Stimulated activated CD4-positive, alpha-beta T cell treated with anti-CD3 and anti-CD28 coated beads, Interleukin-2, amount 100 ng/mL, for 48 hours (primary cell): ENCODE measurements at places on chromosomes 16 and 17.

GRCh38 chr17:32849879-32850278 lies 27.0 kb downstream of the MYO1D start:
- no peak for DNase-seq

DNA sequence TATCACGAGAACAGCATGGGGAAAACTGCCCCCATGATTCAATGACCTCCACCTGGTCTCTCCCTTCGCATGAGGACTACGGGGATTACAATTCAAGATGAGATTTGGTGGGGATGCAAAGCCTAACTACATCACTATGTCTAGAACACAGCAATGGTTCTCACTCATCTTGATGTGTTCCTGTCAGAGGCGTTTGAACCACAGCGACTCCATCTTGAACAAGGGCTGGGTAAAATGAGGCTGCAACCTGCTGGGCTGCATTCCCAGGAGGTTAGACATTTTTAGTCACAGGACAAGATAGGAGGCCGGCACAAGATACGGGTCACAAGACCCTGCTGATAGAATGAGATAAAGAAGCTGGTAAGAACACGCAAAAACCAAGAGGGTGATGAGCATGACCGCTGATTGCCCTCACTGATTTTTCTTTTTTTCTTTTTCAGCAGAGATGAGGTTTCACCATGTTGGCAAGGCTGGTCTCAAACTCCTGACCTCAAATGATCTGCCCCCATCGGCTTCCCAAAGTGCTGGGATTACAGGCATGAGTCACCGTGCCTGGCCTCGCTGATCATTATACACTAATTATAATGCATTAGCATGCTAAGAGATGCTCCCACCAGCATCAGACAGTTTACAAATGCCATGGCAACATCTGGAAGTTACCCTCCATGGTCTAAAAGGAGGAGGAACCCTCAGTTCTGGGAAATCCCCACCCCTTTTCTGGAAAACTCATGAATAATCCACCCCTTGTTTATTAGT lies 3.0 kb upstream of the PPY start:
- no peak for DNase-seq

DNA sequence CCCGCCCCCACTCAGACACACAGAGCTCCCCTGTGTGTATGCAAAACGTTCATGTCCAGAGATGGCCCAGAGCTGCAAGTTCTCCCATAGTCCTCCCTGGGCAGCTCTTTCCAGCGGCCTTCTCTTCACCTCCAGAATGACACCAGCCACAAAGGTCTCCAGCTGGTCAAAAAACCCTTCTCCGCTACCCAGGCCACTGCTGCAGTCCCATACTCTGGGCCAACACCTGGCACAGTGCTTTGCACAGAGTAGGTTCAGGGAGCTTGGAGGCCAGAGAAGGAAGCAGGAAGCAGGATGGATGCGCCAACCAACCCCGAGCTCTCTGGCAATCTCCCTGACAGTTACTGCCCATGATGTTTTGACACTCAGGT lies 1.1 kb upstream of the STAT5B start:
- DNase-seq, result no peak

GRCh38 chr17:42849031-42849430 lies 2.0 kb upstream of the AOC3 start:
- DNase-seq, result no peak

DNA sequence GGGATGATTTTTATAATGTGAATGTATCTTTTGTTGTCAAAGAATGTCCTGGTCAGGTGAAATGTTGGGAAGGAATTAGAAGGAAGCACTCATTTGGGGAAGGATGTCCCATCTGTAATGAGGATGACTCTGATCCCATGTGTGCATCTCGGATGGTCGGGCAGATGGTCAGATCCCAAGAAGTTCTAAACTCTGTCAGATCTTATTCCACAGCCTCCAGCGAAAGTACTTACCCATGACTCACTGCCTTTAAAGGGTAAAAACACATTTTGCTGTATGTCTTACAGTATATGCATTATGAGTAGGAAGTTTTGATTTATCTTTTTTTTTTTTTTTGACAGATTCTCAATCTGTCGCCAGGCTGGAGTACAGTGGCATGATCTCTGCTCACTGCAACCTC lies 548 bp upstream of the KRTAP4-11 start:
- DNase-seq, result no peak

DNA sequence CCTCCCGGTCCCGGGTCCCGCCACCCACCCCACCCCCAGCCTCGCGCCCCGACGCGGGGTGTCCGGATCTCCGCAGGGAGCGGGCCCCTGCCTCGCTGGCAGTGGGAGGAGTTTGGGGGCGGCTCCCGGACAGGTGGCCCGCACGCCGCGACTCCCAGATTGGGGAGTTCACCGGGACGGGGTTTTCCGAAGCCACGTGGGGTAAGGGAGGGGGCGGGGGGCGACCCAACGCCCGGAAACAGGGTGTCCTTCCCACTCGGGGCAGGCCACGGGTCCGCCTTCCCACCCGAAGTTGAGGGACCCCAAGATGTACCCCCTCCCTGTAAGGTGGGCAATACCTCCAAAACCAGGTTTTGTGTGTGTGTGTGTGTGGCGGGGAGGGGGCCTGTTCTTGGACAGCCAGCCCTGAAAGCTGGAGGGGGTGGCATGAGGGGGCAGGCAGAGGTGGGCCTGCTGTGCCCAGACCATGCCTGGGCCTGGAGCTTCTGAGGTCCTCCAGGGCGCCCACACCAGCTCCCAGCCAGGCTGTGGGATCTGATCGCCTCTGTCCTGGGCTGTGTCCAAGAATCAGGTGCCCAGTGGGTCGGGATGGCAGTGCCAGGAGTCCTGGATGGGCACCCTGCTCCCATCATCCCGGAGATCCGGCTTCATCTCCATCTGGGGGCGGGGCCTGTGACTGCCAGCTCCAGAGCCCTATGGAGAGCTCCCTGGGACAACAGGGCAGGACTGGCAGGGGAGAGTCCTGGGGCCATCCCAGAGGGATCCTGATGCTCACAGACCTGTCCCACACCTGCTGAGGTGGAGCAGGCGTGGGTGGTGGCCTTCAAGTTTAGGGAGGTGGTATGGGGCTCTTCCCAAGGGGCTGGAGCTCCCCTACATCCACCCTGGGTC lies 767 bp downstream of the SYNGR2 start:
- peak; percentile 45 for DNase-seq

DNA sequence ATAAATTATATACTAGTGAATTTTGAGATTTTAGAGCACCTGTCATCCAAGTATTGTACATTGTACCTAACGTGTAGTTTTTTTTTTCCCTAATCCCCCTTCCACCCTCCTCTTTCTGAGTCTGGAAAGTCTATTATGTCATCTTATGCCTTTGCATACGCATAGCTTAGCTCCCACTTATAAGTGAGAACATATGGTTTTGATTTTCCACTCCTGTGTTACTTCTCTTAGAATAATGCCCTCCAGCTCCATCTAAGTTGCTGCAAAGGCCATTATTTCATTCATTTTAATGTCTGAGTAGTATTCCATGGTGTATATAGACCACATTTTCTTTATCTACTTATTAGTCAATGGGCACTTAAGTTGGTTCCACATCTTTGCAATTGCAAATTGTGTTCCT lies 177.0 kb upstream of the C16orf82 start:
- no peak for DNase-seq

DNA sequence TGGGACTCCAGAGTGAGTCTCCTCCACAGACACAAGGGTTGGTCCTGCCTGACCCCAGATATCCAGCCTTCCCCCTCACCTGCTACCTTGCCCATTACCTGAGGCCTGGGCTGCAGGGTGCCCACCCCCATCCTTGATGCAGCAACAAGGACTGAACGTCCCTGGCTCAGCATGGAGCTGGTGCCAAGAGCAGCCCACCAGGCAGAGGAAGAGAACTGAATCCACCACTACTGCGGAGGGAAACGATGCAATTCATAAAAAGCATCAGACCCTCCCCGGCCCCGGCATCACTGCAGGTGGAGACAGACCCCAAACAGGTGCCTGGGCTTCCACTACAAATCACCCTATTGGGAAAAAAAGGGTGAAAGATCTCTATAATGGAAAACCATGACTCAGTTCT lies 131.0 kb upstream of the TNRC6C start:
- DNase-seq, result no peak
